ENCODE measurements at places on chromosomes 5 and 9.

- no peak for DNase-seq
Measured at GRCh38 chr5:76816110-76816831, 2.6 kb upstream of the F2RL1 start.

DNA sequence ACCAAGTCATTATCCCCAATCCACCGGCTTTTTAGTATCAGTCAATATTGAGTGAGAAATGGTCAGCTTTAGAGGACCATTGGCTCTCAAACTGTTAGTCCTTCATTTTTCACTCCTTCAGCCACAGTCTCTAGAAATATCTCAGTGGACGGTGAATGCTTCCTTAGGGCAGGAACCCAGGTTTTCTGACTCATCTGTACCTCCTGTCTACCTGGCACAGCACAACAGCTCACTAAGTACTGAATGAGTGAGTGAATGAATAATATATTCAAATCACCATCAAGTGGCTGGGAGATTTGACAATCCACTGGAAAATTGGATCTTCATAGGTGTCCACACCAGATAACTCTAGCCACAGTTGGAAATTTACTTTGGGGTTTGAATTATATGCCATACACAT lies 609.5 kb upstream of the CLINT1 start:
- no peak for DNase-seq

GRCh38 chr5:127369796-127370195 lies 79.2 kb downstream of the MEGF10 start:
- DNase-seq = no peak

GRCh38 chr9:120014796-120015195 lies 565.2 kb downstream of the CDK5RAP2 start:
- no peak for DNase-seq

DNA sequence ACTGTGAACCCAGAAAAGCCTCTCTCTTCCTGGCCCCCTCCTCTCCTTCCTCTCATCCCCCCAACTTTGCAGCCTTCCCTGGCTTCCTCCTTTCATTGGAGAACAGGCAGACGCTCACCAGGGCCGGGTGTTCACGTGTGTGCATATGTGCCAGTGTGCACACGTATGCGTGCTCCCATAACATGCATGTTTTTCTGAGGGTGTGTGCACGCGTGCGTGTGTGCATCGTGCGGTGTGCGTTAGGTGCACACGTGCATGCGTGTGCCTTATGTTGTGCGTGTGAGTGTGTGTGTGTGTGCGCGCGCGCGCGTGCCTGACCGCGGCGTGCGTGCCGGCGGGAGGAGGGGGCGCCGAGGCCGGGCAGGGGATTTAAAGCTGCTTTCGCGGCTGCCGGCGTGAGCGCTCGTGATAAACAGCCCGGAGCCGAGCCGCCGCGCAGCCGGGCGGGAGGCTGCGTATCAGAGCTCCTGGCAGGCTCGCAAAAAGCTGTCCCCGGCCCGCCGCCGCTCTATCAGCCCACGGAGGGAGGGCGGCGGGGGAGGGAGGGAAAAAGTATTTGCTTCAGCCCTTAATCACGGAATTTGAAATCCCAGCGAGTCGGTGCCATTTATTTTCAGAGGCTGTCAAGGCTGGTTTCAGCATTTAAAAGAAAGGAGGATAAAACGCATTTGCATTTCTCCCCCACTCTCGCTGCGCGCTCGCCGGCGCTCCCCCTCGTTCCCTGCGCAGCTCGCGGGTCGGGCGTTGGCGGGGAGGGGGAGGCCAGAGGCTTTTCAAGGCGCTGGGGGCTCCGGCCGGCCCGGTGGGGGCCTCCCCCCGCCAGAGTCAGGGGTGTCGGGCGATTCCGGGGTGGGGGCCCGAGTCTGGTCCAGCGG lies 183.9 kb downstream of the C9orf50 start:
- no peak for DNase-seq

GRCh38 chr9:70255486-70255885 lies 3.3 kb upstream of the SMC5 start:
- no peak for DNase-seq

DNA sequence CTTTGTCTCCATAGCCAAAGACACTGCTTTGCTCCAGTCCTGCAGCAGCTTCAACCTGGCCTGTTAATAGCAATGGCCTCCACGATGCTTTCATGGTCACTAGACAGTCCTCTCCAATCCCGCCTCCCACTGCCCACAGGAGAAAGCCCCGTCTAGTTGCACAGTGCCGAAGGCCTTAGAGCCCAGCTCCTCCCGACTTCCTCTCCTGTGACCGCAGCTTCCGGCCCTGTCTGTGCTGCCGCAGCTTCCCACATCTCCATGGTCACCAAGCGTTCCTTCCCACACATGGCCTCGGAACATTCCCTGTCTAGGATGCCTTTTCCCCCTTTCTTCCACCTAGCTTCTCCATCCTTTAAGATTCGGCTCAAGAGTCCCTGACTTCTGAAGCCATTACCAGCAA lies 23.4 kb downstream of the PCA3 start:
- DNase-seq = no peak

- DNase-seq = no peak
Measured at GRCh38 chr9:86469476-86470250, 115.5 kb upstream of the TUT7 start.

GRCh38 chr9:33107762-33108161 lies 31.3 kb upstream of the SMU1 start:
- no peak for DNase-seq

GRCh38 chr5:68053202-68053601 lies 162.4 kb upstream of the PIK3R1 start:
- DNase-seq = no peak

GRCh38 chr5:12865529-12865928 lies 961.3 kb upstream of the CTNND2 start:
- no peak for DNase-seq

GRCh38 chr5:155919725-155920124 lies 407.2 kb upstream of the SGCD start:
- no peak for DNase-seq
